ENCODE measurements at places on chromosomes 2 and 18. TPM values are rescaled to one million over a fixed set of nuclear protein-coding genes. Genes with fewer than 3 reads are reported as not detected.

The AQP12A gene
- total RNA-seq = not detected

The HOXD12 gene
- total RNA-seq = not detected

The LIPG gene
- 2.2 TPM for total RNA-seq

The SERPINB12 gene
- total RNA-seq = not detected

The PPP1R1C gene
- not detected for total RNA-seq

The LBH gene
- total RNA-seq = 34.9 TPM

The RAD51AP2 gene
- total RNA-seq = not detected

The KCNIP3 gene
- total RNA-seq = 3.8 TPM

The COPS7B gene
- 21.3 TPM for total RNA-seq

The CD8B2 gene
- not detected for total RNA-seq

The IL36RN gene
- total RNA-seq = not detected

The OSR1 gene
- 41.6 TPM for total RNA-seq

The SATB2 gene
- 8.3 TPM for total RNA-seq

The APCDD1 gene
- total RNA-seq = 232 TPM

The MC4R gene
- not detected for total RNA-seq
